ENCODE measurements at places on chromosomes 12 and 14.

DNA sequence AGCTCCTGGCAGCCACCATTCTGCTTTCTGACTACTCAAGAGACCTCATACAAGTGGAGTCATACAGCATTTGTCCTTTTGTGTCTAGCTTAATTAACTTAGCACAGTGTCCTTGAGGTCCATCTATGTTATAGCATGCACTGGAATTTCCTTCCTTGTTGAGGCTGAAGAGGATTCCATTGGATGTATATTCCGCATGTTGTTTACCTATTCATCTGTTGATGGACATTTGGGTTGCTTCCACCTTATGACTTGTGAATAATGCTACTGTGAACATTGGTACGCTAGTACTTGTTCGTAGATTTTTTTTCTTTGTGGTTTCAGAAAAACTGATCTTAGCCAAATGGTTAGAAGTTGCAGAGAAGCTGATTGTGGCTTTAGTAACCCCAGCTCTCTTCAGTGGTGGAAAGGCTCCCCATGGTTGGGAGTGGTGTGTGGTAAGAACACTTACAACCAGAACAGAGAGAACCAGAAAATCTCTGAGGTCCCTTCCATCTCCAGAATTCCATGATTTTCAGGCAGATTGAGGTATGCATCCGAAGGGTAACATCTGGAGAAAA lies 118.4 kb downstream of the SAMD4A start:
- no peak for DNase-seq

DNA sequence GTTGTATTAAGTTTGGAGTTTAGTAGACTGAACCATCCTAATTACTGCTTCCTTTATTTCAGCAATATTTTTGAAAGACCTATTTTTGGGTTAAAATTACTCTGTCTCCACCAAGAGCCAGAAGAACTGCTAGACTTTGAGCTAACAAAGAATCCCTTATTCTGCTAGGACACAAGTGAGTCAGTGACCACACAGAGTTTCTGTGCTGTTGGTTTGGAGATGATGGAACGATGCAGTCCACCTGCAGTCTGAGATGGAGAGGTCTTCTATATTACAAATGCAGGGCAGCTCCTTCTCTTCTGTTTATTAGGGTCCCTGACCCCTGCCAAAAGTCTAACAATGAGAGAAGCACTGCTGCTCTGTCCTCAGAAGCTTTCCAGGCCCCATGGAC lies 6.7 kb upstream of the STXBP6 start:
- no peak for DNase-seq

DNA sequence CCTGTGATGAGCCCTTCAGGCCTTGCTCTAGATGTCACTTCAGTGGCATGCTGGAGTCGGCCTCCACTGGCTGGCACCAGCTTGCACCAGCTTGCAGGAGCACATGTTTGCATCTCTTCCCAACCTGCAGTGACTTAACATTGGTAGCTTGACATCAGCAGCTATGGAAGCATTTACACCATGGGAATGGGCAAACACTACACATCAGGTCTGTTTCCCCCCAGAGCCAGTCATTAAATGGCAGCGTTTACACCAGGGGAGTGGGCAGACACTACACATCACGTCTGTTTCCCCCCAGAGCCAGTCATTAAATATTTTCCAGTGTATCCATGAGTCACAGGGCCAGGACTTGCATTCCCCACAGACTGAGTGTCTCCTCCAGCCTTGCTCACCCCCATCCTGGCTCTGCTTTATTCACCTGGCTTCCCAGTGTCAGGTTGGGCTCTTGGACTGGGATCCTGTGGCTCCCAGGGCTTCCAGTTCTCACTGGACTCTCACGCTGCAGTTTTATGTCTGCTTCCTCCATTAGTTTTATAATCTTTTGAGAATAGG lies 51.6 kb upstream of the VRK1 start:
- DNase-seq = no peak

GRCh38 chr12:103024650-103025049 lies 67.2 kb downstream of the ASCL1 start:
- no peak for DNase-seq

GRCh38 chr12:47021298-47021697 lies 58.1 kb upstream of the PCED1B start:
- DNase-seq = peak; percentile 89

Data from suppressor macrophage treated with lipopolysaccharide for 1 hour (primary cell).